Erythroblast (primary cell): ENCODE measurements at places on chromosomes 3 and 15.

GRCh38 chr3:38586546-38587520 lies 62.7 kb downstream of the SCN5A start:
- DNase-seq: no peak

GRCh38 chr3:5010706-5011554 lies 31.7 kb downstream of the BHLHE40 start:
- DNase-seq: no peak

GRCh38 chr15:86001200-86001599 lies 78.5 kb upstream of the AGBL1 start:
- no peak for DNase-seq

DNA sequence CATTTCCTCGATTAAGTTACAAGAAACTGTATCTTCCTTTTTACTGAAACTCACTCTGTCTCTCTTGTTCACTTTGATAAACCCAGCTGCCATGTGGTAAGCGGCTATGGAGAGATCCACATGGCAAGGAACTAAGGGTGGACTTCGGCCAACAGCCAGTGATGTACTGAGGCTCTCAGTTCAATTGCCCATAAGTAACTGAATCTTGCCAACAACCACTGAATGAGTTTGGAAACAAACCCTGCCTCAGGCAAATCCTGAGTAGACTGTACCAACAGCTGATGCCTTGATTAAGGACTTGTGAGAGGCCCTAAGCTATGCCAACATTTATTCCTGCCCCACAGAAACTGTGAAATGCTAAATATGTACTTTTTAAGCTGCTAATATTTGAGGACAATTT lies 433.5 kb downstream of the PLOD2 start:
- DNase-seq: no peak

DNA sequence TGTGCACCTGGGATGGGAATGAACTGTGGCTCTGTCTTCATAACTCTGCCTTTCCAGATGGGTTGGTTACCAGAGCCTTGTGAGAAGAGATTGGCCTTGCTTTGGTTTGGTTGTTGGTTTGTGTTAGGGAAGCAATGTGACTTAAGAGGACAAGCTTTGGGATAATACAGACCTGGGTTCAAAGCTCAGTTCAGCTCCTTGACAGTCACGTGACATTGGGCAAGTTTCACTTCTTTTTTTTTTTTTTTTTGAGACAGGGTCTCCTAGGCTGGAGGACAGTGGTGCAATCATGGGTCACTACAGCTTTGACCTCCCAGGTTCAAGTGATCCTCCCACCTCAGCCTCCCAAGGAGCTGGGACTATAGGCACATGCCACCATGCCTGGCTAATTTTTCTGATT lies 42.7 kb downstream of the CORO2B start:
- no peak for DNase-seq

DNA sequence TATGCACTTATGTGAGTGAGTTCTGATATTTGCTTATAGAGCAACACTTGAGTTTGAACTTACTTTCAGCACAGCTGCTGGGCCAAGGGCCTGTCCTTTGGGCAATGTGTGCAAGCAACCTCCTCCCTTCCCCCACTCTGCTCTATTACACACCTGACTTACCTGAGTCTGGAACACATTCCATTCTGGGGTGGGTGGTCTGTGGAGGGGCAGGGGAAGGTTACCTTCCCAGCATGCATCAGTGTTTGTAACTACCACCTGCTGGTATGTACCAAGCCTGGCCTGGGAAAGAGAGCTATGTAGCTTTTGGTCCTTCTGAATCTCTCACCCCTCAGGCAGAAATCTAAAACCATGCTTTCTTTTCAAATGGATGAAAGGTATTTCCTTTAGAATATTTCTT lies 103.0 kb downstream of the ISL2 start:
- no peak for DNase-seq

DNA sequence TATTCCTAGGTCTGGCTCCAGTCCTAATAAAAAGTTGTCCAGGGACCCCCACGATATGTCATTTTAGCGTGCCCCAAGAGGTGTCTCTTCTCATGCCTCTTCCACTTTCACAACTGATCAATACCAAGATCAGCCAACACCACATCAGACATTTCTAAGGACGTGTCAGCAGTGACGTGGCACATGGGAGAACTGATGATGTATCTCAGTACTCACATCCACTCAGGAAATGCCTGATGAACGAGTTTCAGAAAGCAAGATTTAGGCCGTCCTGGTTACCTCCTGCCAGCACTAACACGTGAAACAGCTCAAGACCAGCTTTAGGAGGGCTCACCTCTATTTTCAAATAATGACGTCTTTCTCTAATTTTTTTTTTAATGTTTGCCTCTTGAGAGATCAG lies 19.6 kb downstream of the VGLL4 start:
- no peak for DNase-seq

- no peak for DNase-seq
These were observed 3.9 kb upstream of the TGM4 start for GRCh38 chr3:44870375-44871061.

- no peak for DNase-seq
These were observed 18.9 kb upstream of the FEM1B start for GRCh38 chr15:68258692-68259091.

- no peak for DNase-seq
These were observed 630.9 kb upstream of the TBL1XR1 start for GRCh38 chr3:177828208-177828565.
